ENCODE measurements at places on chromosomes 1 and 21.

DNA sequence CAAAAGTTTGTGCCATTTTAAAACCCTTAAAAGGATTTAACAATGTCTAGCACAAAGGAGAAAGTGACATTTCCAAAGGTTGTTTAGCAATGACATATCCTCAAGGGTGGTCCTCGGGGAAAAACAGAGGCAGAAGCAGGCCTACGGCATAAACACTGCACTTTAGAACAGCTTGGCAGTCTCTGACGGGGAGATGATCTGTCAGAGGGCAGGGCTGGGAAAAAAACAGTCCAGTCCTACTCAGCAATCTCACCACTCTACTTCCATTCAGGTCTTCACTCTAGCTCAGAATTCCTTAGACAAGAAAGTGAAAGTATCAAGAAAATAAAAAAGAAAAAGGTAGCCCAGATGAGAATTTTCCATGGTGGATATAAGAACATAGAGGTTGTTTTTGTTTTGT lies 4.1 kb downstream of the CRYZ start:
- no peak for DNase-seq

DNA sequence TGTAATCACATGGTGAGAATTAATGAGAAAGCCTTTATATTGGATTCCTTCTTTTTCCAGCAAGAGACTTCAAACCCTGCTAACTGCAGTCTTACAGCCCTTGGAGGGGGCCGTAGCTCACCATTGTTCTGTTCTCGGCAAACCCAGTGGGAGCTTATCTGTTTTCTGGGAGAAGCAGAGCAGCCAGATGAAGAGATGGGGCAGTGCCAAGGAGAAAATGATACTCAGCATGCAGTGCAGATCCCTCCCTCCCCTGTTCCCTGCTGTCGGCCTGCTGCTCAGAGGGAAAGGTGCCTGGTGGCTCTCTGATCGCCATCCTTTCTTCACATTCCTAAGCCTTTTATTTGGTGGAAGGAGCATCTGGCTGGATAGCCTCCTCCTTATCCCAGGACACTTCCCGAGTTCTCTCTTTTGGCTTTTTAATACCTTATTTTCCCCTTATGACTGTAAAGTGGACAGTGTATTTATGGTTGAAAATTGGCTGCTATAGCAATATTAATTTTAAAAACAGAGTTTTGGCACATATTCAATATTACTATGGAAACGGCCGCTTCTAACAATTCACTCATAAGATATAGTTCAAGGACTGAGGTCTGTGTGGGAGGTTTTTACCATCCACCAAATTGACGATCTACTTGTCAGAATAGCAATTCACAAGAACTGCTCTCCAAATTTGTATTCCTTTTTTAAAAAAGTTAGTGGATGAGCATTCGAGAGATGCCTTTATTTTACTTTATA lies 203.4 kb downstream of the CRB1 start:
- no peak for DNase-seq

- peak; percentile 60 for DNase-seq
Observed at GRCh38 chr1:156281281-156281680, 1.3 kb downstream of the SMG5 start.

DNA sequence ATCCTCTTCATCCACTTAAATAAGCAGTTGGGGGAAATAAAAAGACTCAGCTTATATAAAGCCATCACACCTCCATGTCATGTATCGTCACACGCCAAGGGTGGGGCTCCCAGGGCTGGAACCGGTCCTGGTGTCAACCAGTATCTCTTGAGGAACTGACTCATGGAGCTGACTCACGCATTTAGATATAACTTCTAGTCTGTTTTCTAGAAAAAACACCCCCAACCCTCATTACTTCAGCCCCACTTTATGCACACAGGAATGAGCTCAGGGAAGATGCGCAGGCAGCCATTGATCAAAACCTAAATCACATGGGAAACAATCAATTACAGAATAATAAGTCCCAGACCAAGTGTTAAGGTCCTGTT lies 6.9 kb upstream of the IL22RA1 start:
- peak; percentile 56 for DNase-seq

DNA sequence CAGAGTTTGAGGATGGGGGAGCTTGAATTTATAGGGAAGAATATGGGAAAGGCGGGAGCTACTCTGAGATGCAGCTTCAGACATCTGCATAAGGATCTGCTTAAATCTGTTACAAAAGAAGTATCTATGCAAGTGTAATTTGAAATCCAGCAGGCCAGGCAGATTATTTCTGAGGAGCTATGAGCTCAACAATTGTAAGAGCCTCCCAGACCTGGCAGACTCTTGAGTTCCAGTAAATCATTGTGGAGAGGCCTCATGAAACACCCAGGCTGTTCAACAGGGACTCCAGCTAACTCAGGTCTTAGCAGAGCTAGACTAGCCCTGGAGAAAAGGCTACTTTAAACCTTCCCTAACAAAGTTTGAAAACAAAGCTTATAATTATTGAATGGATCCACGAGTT lies 647.5 kb upstream of the CHRM3 start:
- DNase-seq: no peak

DNA sequence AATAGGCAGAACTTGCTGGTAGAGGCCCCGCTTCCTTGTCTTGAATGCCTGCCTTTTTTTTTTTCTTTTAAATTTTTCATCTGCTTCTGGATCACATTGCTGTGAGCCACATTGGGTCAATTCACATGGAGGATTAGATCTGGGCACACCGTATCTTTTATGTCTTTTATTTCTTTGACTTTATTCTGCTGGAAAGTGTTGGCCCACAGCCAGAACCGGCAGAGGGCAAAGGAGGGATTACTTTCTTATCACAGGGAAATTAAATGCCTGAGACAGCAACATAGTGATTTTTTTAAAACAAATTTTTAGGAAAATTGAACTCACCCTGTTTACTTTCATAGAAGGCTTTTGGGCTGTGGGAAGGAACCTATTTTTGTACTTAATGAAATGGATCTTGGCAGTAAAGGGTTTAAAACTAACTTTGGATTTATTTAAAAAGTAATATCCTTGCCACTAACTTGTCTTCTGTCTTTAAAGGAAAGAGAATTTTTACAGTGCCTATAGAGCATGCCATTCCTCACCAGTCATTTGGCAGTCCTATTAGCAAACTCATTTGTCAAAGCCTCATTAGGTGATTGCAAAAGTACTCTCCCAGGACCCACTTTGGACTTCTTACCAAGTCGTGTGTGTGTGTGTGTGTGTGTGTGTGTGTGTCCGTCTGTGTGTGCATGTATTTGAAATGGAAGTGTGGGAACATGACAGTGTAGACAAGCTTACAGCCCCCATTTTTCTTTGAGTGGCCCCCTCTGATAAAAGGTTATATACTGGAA lies 68.4 kb downstream of the ST6GALNAC3 start:
- no peak for DNase-seq

DNA sequence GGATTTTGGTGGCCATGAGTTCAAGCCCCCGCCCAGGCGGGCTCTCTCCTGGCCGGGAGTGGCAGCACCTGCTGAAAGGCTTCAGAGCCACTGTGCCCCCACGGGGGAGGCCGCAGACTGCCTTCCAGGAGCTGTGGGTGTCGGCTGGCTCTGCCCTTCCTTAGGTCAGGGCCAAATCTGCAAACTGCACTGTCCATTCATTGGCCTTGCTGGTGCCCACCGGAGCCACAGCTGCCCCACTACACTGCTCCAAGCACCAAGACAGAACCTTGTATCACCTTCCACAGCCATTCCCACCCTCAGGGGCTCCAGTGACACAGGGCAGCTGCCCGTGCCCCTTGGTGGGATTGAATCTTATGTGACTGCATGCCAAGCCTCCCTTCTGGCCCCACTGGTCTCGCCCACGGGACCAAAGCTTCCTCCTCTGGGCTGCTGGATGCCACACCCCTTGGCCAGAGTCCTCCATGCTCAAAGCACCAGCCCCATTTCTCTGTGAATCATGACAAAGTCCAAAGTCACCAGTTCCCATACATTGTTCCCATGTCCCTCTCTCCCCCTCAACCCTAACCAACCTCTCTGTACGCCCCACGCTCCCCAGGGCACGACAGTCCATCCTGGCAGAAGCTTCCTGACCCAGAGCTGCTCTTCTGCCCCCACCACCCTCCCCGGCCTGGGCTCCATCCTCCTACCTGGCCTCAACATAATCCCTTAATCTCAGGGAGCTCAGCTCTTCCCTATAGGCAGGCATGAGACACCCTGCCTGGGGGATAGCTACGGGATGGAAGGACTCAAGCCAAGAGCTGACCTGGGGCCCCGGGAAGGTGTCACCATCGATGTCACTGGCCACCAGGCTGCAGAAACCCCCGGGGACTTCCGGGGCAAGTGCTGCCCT lies 20.9 kb upstream of the GPR153 start:
- no peak for DNase-seq

- DNase-seq: no peak
Observed at GRCh38 chr21:15249285-15249993, 184.6 kb upstream of the NRIP1 start.

GRCh38 chr1:56376188-56376984 lies 203.0 kb downstream of the PLPP3 start:
- DNase-seq: no peak

DNA sequence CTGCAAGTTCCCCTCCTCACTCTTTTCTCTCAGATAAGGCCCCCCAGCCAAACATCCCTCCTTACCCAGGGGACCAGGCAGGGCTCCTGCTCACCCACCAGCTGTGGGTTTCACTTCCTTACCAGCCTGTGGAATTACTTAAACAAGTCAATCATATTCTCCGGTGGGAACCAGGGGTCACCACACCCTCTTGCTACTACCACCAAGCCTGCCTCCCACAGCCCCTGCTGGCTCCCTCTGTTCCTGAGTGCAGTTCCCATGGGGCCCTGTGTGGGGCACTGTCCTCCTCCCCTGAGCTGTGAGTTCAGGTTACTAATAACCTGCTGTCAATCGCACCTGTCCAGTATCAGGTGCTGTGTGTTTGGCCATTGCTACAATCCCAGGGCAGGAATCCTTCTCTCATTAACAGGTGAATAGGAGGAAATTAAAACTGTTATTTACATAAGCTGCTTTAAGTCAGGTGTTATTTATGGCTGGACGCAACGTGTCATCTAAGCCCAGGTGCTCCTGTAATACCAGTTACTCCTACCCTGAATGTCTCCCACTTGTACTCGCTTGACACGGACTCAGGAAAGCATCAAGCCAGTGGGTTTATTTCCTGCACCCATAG lies 53.1 kb upstream of the LBR start:
- DNase-seq: peak; percentile 54

GRCh38 chr1:219445864-219446263 lies 167.0 kb downstream of the ZC3H11B start:
- no peak for DNase-seq

DNA sequence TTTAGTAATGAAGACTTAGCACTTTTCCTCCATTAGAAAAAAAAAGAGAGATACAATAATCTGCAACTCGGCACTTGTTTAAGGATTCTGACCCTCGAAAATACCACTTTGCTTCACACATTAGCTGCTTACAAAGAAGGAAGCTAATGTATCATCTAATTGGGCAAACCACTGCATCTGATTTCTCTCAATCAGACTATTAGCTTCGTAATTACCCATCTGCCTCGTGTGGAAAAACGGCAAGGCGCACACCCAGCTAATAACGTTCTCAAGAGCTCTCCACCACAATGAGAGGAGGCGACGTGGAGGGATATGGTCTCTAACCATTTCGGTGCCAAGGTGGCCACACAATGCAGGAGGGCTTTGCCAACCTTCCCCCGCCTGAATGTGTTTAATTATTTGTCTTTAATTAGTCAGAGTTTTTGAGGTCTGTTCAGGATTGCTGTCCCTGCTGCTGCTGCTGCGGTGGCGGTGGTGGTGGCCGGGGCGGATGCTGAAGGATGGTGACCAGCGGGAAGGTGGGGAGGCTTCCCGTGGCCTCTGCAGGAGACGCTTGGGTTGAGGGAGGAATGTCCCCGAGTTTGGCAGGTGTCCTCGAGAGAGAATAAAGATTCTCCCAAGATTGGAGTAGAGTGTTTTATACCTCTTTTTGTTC lies 374.5 kb downstream of the RPS6KC1 start:
- no peak for DNase-seq

DNA sequence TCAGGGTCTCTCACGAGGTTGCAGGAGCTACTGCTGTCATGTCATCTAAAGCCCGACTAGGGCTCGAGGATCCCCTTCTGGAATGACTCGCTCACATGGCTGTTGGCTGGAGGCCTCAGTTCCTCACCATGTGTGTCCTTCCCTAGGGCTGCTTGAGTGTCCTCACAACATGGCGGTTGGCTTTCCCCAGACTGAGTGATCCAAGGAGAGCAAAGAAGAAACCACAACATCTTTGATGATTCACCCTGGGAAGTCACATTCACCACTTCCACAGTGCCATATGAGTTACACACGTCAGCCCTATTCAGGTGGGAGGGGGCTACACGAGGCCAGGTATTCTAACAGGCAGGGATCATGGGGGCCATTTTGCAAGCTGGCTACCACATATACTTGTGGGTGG lies 64.9 kb downstream of the FHAD1 start:
- no peak for DNase-seq

DNA sequence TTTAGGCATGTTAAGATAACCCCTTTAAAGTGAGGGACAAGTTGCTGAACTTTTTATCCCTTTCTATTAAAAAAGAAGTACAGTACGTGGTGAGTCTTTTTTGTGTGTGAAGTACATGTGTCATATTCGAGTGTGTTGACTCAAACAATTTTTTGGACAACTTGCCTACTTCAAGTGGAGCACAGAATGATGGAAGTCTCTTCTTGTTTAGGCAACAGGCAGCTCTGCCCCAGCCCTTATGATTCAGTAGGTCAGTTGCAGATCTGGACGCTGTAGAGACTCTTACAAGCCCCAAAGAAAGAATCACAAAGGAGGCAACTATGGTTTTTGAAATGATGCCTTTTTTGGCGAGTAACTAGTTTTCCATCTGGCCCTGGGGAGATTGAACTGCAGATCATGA lies 14.4 kb upstream of the ZFP69B start:
- no peak for DNase-seq

- no peak for DNase-seq
Observed at GRCh38 chr1:241097479-241097878, 259.5 kb downstream of the RGS7 start.

GRCh38 chr1:36305915-36306209 lies 306 bp upstream of the SH3D21 start:
- DNase-seq: no peak

DNA sequence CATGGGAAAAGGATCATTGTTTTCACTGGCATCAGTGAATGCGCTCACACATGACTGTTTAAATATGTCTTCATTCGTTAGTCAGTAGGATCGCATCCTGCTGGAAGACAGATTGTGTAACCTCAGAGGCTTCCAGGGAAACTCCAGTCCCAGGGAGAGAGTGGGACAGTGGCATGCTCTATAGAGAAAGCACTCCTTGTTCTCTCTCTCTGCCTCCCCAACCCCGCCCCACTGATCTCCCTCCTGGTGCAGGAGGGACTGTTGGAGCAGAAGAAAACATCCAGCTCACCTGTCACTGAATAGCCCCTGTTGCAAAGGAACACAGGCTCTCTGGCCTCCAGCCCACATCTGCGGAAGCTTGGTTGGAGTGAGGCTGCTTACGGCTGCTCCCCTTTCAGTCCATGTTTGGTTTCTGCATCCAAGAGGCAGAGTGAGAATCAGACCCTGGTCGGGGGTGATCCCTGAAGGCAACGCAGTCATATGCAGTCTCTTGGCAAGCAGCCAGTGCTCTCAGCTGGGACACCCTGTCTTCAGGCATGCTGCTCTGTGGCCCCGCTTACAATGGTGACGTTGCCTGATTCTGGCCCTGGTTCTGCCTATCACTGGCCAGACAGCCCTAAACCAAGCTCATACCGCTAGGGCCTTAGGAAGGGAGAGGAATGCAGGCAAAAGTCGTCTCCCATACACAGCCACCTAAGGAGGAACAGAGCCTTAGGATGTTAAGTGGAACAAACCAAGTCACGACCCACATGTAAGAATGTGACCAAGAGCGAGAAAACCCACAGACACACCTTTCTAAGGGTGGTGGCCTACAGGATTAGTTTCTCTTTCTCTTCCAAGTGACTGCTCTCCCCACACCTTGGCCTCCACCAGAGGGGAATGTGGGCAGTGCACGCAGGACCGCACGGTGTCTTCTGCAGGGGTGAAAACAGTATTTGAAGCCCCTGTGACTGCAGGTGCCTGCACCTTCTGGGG lies 39.7 kb downstream of the BACE2 start:
- no peak for DNase-seq
